ENCODE measurements at places on chromosomes 1 and 21. TPM values are rescaled to one million over a fixed set of nuclear protein-coding genes. Genes with fewer than 3 reads are reported as not detected.

The KISS1 gene
- not detected for total RNA-seq

The TNFRSF8 gene
- 0.22 TPM for total RNA-seq

The LDLRAD1 gene
- not detected for total RNA-seq

- DNase-seq, result no peak
Observed at GRCh38 chr21:29737186-29737585, 202.6 kb downstream of the GRIK1 start.

DNA sequence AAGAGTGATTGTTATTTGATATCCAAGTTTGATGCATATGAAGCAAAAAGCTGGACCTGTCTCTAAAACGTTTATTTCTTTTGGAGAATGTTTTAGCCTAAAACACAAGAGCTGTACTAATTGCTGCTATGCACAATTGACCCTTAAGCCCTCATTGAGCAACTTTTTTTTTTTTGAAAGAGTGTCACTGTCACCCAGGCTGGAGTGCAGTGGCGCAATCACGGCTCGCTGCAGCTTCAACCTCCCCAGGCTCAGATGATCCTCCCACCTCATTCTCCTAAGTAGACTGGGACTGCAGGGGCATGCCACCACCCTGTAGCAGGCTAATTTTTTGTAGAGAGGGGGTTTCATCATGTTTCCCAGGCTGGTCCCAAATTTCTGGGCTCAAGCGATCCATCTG is 129.1 kb downstream of the PIK3R3 start:
- no peak for DNase-seq

DNA sequence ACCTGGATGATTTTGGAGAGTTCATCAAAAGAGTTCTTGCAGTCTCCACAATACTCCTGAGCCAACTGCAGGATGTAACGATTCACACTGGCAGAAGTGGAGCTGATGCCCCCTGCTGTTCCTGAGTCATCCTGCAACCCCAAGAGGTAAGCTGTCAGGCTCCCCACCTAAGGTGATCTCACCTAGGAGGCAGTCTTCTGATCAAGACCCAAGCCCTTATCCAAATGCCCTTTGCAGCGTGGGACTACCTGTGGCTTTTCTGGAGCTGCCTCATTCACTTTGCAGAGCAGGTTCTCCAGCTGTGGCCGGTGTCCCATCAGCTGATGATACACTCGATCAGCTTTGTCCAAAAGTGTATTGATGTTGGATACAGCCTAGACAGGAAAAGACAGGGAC is 96.4 kb downstream of the UBR4 start:
- DNase-seq, result peak; percentile 41

DNA sequence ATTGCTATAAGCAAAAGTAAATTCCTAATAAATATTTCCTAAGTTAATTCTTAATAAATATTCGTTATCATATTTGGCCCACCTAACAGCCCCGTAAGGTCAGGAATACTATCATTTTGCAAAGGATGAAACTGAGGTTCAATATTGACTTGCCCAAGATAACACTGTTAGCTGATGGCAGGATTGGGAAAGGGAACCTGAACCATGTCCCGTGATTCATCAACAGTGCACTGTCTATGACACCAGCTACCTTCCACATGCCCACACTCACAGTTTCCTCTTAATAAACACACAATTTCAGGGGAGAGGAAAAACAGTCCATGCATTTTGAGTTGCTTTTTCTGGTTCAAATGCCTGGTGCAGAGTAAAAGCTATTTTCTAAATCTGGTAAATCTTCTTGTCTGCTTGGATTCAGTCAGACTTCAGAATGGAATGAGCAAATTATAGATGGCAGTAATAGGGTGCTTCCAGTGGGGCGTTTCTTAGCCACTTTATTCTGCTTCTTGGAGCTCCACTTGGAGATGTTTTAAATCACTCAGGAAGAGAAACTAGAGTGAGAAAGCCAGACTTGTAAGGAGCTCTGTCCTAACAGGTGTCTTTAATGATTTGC is 354.6 kb downstream of the PDE4B start:
- DNase-seq, result no peak
